ENCODE measurements at places on chromosomes 1 and 21. TPM values are rescaled to one million over a fixed set of nuclear protein-coding genes. Genes with fewer than 3 reads are reported as not detected.

- no peak for DNase-seq
These were observed 855.9 kb downstream of the LTN1 start for GRCh38 chr21:28136656-28137255.

GRCh38 chr1:169595764-169596711 lies 9.8 kb upstream of the F5 start:
- DNase-seq, result no peak

DNA sequence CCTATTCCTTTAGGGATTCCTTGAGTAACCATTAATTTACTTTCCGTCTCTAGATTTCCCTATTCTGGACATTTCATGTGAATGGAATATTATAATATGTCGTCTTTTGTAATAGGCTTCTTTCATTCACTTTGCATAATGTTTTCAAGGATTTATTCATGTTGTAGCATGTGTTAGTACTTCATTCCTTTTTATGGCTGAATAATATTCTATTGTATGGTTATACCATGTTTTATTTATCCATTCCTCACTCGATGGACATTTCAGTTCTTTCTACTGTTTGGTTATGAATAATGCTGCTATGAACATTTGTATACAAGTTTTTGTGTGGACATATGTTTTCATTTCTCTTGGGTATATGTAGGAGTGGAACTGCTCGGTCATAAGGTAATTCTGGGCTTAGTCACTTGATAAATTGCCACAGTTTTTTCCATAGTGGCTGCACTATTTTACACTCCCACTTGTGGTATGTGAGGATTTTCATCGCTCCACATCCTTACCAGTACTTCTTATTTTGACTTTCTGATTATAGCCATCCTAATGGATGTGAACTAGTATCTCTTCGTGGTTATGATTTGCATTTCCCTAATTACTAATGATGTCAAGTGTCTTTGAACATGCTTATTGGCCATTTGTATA lies 17.7 kb downstream of the PPP2R5A start:
- no peak for DNase-seq

GRCh38 chr21:36757196-36757595 lies 58.3 kb downstream of the SIM2 start:
- no peak for DNase-seq

The LCE2C gene
- polyA plus RNA-seq, result not detected

The S100A2 gene
- 19.5 TPM for polyA plus RNA-seq

The ADGRB2 gene
- 6.6 TPM for polyA plus RNA-seq
